CD4-positive, alpha-beta T cell treated with Interleukin-21 for 1 hour (primary cell): ENCODE measurements at places on chromosomes 6 and 20.
A peak's percentile ranks its signal among the peaks of the same experiment; 100 is the strongest.

DNA sequence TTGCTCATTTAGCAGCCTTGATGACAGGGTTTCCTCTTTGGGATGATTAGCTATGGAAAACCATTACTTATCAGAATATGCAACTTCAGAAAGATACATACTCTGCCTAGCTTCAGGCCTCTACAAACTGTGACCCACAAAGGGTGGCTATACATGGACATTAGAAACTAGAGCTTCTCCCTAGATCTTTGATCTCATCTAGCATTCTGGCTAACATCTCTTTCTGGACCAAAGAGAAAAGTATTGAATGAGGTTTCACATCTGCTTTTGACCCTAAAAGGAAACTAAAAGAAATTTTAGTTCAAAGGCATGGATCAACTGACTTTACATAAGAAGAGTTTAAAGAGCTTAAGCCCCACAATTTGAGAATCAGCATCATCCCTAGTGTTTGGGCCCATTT lies 12.4 kb upstream of the HMGN3 start:
- DNase-seq = no peak

GRCh38 chr6:159915397-159915796 lies 24.6 kb downstream of the MAS1 start:
- no peak for DNase-seq

GRCh38 chr20:63885264-63886053 lies 9.5 kb upstream of the DNAJC5 start:
- DNase-seq = no peak

DNA sequence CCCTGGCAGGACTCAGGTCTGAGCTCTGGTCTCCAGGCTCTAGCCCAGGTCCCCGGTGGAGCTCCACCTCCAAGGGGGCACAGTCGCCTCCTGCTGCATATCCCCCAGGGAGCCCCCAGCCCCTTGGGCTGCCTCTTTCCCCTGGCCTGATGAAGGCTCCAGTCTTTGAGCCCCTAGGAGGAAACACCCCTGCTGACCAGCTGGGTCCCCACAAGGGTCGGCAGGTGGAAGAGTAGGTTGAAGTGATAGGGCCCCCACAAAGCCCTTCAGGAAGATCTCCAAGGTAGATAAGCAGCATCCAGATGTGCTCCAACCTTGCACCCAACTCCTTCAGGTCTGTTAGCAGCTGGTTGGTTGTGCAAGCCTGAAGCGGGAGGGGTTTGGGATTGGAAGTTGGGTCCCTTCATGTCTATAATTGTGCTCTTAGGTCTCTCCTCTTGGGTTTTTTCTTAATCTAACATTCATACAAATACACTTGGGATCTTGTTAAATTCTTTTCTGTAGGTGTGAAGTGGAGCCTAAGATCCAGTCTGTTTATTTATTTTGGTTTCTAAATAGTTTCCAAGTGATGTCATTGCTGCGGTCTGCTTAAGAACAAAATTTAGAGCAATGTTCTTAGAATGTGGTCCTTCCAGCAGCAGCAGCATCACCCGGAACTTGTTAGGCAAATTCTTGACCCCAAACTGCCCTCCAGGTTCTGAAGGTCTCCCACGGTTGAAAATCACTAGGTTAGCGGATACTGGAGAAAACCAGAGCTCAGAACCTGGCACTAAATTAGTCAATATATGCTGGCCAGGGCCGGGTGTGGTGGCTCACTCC lies 5.1 kb downstream of the UBE2C start:
- no peak for DNase-seq

GRCh38 chr20:48818481-48818987 lies 9.3 kb downstream of the PREX1 start:
- peak; percentile 63 for DNase-seq

DNA sequence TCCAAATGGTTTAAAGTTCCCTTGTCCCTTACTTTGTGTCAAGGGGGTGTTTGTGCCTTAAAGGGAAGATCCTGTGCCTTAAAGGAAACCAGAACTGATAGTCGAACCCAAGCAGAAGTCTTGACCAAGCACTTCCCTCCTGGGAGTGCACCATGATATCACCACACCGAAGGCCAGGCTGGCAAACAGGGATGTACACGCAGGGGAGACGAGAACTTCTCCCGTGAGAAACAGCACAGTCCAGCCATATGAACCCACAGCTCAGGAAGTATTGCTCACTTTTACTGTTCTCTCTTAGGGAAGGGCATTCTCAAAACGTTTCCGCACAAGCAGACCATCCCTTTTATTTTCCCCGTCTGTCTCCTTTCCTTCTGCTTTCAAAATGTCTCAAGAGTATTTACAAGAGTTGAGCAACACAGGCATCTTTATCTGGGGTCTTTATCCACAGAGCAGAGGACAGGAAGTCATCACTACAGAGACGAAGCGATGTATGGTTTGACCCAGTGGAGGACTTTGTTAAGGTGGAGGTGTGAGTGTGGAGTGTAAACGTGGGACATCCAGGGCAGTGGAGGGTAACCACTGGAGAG lies 12.8 kb upstream of the SERPINB1 start:
- no peak for DNase-seq

DNA sequence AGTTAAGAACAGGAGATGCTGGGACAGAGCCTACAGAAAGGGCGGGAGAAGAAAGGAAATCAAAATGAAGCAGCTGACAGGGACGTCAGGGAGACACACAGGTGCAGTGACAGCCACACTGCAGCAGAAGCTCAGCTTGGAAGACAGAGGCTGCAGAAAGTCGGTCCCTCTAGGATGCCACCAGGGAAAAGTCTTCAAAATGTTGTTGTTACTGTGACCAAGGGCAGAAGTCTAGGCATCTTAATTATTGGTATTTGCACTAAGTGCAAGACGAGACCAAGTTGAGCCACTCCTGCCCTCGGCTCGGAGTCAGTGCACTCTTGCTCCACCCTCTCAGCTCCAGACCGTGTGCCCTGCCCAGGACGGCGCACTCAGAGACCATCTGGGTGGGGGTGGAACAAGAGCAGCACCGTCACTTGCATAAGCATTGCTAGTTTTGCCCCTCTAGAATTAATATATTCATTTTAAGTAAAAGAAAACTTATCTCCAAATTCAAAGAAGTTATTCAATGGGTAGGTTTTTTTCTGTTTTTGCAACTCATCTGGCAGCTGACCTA lies 2.6 kb downstream of the PRR18 start:
- DNase-seq = no peak

DNA sequence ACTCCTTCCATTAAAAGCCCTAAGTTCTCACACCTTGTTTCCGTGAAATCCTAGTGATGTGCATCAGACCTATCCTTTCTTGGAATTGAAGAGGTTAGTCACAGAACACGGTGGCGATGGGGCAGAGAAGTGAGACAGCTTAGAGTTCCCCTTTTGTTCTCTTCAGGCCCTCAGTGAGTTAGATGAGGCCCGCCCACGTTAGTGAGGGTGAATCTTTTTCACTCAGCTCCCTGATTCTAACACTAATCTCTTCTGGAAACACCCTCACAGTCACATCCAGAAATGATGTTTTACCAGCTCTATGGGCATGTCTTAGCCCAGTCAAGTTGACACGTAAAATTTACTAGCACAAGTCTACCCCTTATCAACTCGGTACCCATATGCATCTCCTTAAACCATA lies 172.7 kb upstream of the NOX3 start:
- no peak for DNase-seq

- peak; percentile 47 for DNase-seq
These were observed 2.9 kb downstream of the DDX39B start for GRCh38 chr6:31538805-31539400.

GRCh38 chr20:62952373-62952967 lies at the start of gene SLC17A9:
Gene SLC17A9 (plus strand): TSS chr20:62952709. CDS start chr20:62952831, 122 bp downstream.
- DNase-seq = peak; percentile 46

- DNase-seq = peak; percentile 35
These were observed 112.7 kb downstream of the RTN4IP1 start for GRCh38 chr6:106516616-106517015.

DNA sequence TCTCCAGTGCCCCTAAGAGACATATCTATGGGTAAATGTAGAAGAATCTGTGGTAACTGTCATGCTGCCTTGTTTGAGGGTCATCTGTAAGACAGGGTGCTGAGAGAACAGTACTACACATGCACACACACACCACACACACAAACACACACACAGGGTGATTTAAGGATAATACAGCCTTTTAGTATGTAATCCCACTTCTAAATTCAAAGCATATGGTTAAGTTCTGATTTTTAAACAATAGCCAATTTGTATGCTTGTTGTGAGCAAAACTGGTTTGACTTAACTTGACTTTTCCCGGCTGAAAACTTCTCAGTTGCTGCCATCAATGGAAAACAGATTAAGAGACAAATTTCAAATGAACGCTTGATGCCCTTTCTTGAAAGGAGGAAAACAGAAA lies 241.8 kb downstream of the ADGRG6 start:
- DNase-seq = no peak

- DNase-seq = no peak
These were observed 988 bp downstream of the QRSL1 start for GRCh38 chr6:106630366-106630765.

GRCh38 chr6:104526376-104526775 lies 333.3 kb downstream of the HACE1 start:
- DNase-seq = no peak

- peak; percentile 43 for DNase-seq
These were observed 172.9 kb downstream of the ADGRG6 start for GRCh38 chr6:142474531-142475289.

GRCh38 chr6:51463321-51463720 lies 624.1 kb downstream of the PKHD1 start:
- no peak for DNase-seq

DNA sequence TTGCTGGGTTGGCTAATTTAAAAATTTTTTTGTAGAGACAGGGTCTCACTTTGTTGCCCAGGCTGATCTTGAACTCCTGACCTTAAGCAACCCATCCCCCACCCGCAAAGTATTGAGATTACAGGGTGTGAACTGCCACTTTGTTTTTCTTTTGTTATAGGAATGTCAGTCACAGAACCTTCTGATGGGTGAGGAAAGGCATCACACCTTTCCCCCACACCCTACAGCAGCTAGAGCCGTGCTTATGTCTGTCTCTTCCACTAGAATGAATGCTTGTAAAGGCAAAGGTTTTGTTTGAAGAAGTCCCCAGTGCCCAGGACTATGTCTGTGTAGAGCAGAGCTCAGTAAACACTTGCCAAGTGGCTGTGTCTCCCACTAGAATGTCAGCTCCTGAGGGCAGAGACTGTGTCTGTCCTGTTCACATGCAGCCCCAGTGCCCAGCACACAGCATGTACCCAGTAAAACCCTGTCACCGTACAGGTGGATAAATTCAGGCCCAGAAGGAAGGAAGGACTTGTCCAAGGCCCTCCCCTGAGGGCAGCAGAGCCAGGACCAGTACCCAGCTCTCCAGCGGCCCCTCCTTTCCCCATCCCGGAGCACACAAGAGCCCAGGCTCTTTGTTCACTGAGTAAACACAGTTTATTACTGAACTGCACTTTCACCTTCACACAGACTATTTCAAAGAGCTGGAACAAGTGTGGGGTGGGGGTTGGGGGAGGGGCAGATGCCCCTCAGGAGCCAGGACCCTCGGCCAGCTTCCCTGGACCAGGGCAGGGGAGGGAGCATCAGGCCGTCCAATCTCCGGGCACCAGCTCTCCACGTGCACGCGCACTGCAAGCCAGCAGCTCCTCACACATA lies 26.4 kb downstream of the COX4I2 start:
- no peak for DNase-seq

DNA sequence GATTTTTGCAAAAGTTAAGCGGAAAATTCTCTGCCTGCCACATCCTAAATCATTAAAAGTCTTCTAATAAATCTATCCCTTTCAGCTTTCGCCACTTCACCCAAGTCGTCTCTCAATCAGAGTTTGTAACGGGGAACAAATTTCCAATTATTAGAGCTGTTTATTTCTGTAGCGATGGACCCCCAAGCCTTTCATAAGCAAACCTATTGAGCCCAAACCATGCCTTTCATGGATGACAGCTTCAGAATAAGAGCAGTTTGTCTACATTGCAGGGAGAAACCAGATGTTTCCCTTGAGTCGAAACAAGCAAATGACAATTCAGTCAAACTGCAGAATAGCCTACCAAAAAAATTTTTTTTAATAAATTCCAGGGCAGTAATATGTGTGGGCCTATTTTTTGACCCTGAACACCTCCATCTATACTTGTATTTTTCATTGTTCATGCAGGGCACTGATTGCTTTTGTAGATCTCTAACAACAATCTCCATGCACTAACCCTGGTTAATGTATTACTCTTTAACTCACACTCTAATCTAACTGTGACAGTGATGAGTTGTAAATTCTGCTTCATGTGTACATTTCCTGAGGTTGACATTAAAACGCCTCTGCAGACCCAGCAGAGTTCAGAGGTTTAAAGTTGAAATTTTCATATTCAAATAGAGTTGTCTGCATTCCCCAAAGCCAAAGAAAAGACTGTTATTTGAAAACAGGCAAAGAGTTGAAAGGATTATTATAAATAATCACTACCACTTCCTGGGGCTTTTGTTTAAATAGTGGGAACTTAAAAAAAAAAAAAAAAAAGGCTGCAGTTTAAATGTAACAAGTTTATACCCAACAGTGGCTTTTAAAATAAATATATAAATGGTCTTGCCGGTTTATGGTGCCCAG lies 64.5 kb downstream of the ATP9A start:
- no peak for DNase-seq

DNA sequence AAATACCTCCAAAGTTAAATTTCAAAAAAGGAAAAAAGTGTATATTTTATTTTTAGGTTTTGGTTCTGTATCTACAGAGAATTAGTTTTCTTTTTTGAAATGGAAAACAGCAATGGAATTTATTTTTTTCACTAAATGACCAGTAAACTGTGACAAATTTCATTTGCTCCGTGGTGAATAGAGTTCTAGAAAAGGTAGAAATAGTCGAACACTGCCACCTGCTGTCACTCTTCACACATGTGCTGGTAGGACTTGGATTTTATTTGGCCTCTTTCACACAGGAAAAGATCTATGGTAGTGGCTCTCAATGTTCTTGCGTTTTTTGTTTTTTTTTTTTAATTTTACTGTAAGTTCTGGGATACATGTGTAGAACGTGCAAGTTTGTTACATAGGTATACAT lies 312.5 kb downstream of the EYA4 start:
- peak; percentile 11 for DNase-seq

GRCh38 chr20:48834278-48834677 lies 6.5 kb upstream of the PREX1 start:
- DNase-seq = no peak

- DNase-seq = peak; percentile 58
These were observed 100.8 kb downstream of the FAM217A start for GRCh38 chr6:3977875-3978711.

- DNase-seq = peak; percentile 78
These were observed at the start of gene HLA-DQA1 for GRCh38 chr6:32637219-32637880. Gene HLA-DQA1 (plus strand): TSS chr6:32637406. CDS start chr6:32637459, 53 bp downstream.

DNA sequence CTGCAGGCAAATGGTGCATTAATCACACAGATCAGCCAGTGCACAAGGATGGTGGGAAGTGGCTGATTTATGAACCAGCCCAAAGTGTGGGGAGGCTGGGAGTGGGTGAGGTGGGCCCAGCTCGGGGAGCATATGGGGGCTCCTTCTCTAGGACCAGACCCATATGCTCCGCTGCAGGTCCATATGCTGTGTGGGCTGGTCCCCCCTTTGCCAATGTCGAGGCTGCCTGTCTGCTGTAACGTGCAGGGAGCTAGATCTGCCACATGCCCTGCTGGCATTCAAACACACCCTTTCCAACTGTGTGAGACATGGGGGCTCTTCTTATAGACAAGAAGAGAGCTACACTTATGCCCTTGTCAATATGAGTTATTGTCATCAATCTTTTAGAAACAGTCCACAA lies 566.3 kb downstream of the DHX35 start:
- DNase-seq = no peak
